ENCODE measurements at places on chromosomes 16 and 17.

DNA sequence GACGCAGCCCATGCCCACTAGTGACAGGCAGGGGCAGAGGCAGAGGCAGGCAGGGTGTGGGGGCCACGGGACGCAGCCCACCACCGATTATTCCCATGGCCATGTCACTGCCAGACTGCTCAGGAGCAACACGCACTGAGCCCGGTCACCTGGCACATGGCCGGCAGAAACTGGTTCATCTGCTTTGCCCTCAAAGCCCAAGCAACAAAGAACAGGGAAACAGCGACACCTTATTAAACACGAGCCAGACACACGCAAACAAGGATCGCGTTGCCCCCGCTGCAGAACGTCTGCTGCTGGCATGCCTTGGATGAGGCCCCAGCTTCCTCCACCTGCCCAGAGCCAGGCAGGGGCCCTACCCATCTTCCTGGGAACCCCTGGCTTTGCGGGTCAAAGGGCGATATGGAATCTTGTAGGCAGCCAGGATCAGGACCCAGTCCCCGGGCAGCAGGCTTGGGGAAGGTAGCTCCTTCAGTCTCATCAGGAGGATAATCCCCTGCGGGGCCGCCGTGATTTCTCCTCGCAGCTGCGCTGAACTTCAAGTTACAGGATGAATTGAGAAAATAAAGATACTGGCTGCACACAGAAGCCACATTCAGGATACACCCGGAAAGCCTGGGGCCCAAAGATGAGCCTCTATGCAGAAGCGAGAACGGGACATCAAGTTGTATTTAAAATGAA is 4.8 kb downstream of the TBC1D16 start:
- no peak for DNase-seq

- DNase-seq = peak; percentile 89
Observed at GRCh38 chr17:28750178-28751047, 6.6 kb downstream of the TRAF4 start.

DNA sequence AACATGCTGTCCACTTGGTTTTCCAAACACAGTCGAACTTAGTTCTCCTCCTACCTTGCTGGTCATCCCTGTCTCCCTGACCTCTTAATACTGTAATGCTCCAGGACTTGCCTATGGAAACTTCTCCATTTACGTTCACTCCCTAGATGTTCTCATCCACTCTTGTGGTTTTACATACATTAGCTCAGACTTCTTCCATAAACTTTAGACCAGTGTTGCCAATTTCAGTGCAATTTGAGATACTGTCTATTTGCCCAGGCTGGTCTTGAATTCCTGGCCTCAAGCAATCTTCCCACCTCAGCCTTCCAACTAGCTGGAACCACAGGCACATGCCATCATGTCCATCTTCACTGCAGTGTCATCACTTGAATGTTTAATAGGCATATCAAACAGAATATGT is 1.5 kb downstream of the MATCAP1 start:
- DNase-seq = no peak

DNA sequence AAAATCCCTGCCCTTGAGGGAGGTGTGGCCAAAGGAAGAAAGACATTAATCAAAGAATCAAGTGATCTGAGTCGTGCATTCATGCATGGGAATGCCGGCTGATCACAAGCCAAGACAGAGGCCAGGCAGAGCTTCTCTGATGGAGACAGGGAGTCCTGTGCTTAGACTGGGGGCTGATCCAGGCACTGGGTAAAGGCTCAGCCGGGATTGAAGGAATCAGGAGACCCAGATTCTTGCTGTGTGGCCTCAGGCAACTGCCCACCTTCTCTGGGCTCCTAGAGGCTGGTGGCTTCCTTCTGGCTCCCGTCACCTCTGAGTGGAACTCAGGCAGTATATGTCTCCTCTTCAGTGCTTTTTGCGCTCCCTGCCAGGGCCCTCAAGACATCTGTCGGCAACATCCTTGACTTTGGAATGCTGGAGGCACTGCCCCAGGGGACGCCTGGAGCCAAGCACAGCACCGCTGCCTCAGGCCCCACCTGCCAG is 17.7 kb downstream of the RAI1 start:
- no peak for DNase-seq

GRCh38 chr16:86892509-86892908 is 314.2 kb downstream of the FOXL1 start:
- DNase-seq = no peak

DNA sequence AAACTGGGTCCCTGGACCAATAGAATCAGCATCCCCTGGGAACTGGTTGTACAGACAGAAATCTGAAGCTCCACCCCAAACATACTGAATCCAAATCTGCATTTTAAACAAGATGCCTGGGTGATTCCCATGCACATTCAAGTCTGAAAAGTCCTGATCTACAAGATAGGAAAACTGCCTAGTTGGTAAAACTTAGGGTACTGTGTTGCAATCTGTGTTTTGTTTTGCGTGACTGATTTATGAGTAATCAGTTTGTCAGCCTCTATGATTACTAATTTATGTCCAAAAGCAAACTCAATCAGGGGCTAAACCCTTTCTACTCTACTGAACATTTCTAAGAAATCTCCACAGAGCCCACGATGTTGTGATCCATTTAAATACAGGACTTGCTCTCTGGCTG is 103.8 kb downstream of the YPEL2 start:
- no peak for DNase-seq

DNA sequence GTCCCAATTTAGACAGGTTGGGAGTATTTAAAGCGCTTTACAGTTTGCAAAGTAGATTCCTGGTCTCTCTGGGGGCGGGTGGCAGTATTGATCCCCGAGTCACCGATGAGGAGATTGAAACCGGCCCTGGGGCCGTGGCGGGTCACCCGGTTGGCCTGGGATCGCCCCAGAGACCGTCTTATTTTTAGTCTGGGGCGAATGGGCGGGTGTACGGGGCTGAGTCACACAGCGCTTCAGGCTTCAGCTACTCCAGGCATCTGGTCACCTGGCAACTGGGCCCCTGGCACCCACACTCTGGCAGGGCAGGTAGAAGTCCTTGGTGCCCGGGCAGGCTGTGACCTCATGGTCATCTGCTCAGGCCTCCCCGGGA is 669 bp downstream of the MIEF2 start:
- DNase-seq = peak; percentile 21

DNA sequence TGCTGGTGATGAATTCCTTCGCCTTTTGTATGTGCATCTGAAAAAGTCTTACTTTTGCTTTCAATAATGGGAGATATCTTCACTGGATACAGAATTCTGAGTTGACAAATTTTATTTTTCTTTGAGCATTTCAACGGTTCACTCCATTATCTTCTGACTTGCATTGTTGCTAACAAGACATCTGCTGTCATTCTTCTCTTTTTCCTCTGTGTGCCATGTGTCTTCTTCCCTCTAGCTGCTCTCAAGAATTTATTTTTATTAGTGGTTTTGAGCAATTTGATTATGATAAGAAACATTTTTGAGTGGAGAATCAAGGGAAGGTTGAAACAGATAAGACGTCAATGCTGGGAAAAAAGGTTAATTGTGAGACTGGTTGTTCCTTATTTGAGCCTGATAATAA is 471.8 kb downstream of the CDH13 start:
- DNase-seq = no peak

DNA sequence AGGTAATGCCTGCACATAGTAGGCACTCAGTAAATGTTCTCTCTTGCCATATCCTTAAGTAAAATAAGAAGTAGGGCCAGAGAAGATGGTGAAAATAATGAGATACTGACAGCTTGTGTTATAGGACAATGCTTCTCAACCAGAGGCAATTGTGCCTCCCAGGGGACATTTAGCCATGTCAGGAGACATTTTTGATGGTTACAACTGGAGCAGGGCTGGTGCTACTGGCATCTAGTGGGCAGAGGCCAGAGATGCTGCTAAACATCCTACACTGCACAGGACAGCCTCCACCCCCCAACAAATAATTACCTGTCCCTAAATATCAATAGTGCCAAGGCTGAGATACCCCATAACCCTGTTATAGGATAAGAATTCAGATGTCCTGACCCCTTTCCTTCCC is 1.7 kb downstream of the RAD51D start:
- DNase-seq = peak; percentile 24

DNA sequence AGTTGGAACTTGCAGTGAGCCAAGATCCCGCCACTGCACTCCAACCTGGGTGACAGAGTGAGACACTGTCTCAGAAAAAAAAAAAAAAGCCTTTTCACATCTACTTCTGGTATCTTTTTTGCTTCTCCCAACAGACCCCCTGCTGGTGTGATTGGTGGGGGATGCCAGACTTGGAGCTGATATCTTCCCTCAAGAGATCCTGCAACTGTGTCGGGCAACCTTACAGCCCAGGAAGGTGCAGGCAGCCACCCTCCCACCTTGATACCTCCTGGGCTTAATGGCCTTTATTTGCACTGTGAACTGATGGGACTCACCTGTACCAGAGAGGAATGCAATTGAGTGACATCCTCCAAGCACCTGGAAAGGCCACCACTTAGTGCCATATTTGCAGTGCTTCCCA is 142.3 kb downstream of the RGS9 start:
- no peak for DNase-seq
